ENCODE measurements at places on chromosomes 16 and 17.

GRCh38 chr17:78001182-78001581, 42.7 kb downstream of the TNRC6C start:
- DNase-seq, result no peak

DNA sequence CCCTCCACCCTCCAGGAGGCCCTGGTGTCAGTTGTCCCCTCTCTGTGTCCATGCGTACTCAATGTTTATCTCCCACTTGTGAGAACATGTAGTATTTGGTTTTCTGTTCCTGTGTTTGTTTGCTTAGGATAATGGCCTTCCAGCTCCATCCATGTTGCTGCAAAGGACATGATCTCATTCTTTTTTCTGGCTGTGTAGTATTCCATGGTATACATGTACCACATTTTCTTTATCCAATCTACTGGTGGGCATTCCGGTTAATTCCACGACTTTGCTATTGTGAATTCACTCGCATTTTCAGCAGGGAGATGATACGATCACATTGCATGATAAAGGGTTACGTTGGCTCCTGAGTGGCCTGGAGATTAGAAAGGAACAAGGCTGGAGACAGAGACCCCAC, 286.2 kb downstream of the FOXL1 start:
- DNase-seq, result no peak

DNA sequence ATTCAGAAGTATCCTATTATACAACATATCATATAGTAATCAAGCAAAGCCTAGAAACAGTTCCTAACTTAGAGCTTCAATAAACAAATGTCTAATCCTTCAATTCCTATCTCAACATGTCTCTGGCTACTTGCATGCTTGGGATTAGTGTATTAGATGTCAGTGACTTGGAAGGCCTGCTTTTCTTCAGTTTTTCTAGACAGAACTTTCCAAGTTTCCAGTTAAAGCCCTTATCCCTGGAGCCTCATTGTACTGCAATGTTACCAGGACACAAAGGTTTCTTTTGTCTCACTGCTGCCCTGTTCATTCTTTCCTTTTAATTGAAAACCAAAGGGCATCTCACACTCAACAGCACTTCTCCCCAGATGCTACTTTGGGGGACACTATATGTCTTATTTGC, 16.5 kb downstream of the PSME3IP1 start:
- no peak for DNase-seq

DNA sequence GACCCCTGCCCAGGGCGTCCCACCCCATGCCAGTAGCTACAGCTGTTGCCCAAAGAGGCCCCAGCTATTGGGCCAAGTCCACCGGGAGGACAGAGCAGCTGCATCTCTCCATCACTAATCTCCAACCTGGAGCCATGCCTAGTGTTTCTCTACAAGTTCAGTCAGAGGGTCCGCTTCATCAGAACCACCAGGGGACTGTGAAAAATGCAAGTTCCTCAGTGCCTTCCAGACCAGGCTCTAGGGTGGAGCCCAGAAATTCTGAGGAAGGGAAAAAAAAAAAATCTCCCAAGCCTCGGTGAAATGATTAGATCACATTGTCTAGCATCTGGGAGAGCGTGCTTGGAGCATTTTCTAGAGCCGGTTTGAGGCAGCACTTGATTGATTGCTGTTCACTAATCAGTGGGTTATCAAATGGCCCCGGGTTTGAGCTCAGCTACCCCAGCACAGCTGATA, 22.4 kb upstream of the HERPUD1 start:
- DNase-seq, result no peak

DNA sequence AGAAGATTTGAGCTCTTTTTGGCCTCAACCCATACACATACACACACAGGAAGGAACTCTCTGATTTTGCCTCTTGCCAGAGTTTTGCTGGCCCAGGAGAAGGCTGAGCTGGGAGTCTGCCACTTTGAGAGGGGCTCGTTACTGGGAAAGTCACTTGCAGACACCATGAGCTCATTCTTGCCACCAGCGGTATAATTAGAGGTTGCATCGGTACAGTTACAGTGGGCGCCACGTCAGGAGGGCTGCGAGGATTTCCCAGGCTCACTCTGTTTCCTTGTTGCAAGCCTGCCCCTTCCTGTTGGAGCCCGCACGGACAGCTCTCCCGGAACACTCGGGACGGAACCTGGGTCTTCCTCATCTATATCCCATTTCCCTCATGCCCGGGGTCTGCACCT, 3.1 kb upstream of the SDK2 start:
- DNase-seq, result no peak

- DNase-seq, result no peak
Observed at GRCh38 chr16:85798283-85798776, 1.0 kb downstream of the EMC8 start.

- DNase-seq, result no peak
Observed at GRCh38 chr16:48834576-48834975, 224.6 kb upstream of the N4BP1 start.

DNA sequence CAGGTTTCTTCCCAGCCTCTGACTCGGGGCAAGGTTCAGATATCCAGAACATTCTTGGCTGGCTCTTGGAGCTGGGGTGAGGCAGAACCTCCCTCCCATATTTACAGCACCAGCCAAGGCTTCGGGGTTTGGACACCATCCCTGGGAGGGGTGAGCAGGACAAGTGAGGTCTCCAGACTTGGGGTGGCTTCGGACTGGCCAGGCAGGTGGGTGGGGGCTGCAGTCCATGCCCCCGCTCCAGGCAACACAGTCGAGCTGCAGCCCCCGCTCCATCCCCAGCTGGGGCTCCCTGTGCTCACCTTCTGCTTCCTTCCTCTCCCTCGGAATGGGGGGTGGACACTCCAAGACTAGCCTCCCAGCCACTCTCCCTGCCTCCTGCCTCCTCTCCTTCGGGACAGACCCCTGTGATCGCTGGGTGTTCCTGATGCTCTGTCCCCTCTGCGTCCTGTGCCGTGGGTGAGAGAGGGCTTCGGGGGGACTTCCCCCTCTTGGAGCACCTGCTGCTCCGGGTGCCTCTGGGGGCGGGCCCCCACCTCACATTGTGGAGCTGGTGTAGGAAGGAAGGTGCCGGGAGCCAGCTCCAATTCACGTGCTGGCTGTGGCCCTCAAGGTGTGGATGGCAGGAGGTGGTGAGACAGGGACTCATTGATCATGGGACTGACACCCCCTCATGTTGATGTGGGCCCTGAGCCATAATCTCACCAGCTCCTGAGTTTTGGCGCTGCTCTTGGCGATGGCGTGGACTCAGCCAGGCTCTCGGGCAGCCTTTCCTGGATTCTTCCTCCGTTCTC, 189.2 kb downstream of the SEC14L1 start:
- DNase-seq, result no peak

DNA sequence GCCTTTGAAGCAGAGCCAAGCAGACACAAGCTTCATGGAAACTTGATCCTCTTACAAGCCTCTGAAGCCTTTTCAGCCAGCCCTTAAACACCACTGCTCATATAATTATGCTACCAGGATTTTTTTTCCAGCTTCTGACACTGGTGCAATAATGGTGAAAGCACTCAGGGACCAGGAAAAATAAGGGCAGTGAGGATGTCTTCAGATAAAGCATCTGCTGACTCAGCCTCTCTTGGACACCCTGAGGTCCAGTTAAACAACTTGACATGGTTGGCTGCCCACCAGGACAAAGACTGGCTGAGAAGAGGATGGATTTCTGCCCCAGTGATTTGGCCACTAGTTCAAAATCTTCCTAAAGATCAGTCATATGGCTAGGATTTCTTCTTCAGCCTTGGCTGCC, 124.2 kb upstream of the N4BP1 start:
- DNase-seq, result no peak

- DNase-seq, result no peak
Observed at GRCh38 chr17:43983515-43984411, 20.7 kb upstream of the NAGS start.

GRCh38 chr17:42337442-42337841, 49.1 kb downstream of the STAT5A start:
- no peak for DNase-seq

DNA sequence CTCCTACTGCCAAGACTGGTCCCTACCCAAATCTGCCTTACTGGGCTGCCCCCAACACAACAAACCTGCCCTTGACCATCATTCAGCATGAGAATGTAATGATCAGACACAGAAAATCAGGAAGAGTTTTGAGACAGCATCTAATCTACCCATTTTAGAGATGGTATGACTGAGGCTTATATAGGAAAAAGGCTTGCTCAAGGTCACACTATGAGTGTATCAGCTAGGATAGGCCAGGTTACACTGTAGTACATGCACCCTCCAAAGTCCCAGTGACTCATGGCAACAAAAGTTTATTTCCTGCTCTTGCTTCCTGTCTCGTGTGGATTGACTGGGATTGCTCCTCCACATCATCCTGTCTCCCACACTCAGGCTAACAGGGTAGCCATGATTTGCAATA, 27.9 kb downstream of the NLRC5 start:
- no peak for DNase-seq

- DNase-seq, result no peak
Observed at GRCh38 chr17:20999044-20999573, 43.7 kb downstream of the USP22 start.

GRCh38 chr17:17906418-17907215, 65.6 kb downstream of the TOM1L2 start:
- no peak for DNase-seq

DNA sequence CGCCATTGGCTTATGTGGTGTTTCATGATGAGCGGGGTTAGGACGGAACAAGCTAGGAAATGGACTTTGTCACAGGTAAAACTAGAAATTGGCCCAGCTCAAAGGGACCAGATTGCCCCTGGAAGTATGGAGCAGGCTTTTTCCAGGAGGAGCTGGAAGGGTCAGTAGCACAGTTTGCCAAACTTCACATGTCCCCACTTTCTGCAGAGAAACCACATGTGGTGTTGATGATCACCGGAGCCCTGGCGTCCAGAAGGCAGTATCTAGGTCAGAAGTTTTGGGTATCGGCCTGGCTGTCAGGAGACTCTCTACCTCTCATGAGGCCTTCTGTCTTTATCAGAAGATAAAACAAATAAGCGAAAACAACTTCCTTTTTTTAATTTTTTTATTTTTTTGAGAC, 248.5 kb downstream of the SOX9 start:
- DNase-seq, result no peak

DNA sequence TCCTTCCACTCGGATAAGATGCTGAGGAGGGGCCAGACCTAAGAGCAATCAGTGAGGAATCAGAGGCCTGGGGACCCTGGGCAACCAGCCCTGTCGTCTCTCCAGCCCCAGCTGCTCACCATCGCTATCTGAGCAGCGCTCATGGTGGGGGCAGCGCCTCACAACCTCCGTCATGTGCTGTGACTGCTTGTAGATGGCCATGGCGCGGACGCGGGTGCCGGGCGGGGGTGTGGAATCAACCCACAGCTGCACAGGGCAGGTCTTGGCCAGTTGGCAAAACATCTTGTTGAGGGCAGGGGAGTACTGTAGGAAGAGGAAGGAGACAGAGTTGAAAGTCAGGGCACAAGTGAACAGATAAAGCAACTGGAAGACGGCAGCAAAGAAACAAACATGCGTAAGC, 12.4 kb downstream of the TP53 start:
- no peak for DNase-seq

DNA sequence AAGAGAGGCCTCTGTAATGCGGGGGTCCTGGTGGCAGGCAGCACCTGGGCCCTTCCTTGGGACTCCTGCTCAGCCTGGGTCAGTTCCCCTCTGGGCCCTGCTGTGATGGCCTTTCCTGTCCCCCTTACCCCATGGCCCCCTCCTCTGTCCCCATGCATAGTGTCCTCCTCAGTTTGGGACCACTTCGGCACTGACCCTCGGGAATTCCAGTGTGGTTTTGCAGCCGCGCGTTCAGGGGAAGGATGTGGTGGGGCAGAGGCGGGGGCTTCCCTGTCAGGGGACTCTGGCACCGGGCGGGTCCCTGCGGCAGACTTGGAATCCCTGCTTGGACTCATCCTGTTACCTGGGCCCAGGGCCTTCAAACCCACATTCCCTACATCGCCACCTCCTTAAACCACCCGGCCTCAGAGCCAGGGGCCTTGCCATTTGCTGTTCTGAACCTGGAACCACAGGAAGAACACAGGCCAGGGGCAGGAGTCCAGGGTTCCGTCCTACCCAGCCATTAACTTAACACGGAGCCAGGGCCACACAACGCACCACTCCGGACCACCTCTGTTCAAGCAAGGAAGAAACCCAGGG, 31.4 kb upstream of the EIF1 start:
- DNase-seq, result no peak

DNA sequence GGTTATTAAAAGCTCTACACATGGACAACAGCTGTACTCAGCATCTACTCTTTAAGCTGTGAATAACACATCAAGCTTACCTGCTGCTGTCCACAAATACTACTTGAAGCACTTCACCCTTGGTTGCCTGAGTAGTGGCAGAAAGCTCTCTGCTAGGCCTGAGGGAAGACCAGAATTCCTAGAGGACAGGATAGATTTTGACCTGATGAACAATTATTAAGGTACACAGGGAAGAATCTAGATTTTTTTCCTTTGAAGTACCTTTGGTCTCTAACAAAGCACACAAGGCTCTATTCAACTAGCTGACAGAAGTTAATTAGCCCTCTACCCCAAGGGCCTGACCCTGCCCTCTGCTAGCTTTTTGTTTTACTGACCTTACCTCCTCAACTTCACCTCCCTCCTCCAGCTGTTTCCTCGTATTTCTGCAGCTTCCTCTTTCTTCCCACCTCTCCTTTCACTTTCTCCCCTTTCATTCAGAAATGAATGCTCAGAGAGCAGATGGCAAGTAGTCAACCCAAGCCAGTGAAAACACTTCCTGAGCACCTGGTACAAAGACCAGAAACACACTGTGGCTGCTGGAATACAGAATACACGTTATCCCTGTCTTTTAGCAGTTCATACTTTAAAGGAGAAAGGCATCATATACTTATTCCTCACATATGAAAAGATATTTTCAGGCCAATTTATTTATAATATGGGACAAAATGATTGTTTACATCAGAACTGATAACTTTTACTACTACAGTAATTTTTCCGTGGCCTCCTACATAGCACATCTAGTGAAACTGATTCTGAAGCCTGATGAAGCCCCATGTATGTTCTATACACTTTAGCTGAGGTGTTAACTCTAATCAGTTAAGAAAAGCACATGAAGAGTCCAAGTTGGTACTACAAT, 5.7 kb upstream of the VEZF1 start:
- no peak for DNase-seq
